ENCODE measurements at places on chromosomes 6 and 20.
A peak's percentile ranks its signal among the peaks of the same experiment; 100 is the strongest.

- DNase-seq = no peak
Observed at GRCh38 chr6:130240232-130240631, 17.5 kb upstream of the SAMD3 start.

GRCh38 chr6:41214559-41215238 lies 13.4 kb upstream of the TREML4 start:
- no peak for DNase-seq

DNA sequence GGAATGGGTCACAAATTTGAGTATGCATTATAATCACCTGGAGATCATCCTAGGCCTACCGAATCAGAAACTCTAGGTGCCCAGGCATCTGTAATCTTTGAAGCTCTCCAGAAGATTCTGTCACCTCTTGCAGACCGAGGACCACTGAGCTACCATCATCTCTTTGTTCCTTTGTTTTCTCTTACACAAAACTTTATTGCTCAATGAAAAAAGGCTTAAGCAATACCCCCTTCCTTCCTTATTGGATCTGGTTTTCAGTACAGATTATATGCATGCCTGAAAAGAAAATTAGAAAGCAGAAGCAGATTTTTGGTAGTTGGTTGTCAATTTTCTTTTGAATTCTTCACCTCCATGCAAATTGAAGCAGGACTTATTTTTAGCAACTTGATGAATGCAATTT lies 31.3 kb downstream of the STX11 start:
- DNase-seq = no peak

- DNase-seq = peak; percentile 58
Observed at GRCh38 chr20:35511814-35512420, 17.5 kb downstream of the C20orf173 start.

GRCh38 chr20:52270001-52270606 lies 78.5 kb upstream of the ZFP64 start:
- DNase-seq = no peak

GRCh38 chr6:7959453-7959852 lies 48.9 kb upstream of the TXNDC5 start:
- no peak for DNase-seq

- no peak for DNase-seq
Observed at GRCh38 chr6:131001111-131001736, 61.8 kb downstream of the EPB41L2 start.

GRCh38 chr6:39587080-39587479 lies 138.1 kb downstream of the KIF6 start:
- DNase-seq = no peak

DNA sequence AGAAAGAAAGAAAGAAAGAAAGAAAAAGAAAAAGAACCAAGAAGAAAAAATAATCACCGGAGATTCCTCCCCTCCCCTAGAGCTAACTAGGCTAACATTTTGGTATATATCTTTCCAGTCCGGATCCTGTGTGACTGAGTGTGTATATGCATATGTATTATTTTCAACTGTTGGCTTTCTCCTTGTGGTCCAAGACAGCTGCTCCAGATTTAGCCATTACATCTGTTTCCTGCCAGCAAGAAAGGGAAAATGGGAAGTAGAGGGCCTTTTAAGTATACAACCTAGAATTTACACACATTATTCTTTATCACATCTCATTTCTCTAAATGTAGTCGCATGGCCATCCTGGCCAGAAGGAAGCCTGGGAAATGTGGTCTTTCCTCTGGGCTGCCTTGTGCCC lies 15.2 kb downstream of the SLC52A3 start:
- no peak for DNase-seq

DNA sequence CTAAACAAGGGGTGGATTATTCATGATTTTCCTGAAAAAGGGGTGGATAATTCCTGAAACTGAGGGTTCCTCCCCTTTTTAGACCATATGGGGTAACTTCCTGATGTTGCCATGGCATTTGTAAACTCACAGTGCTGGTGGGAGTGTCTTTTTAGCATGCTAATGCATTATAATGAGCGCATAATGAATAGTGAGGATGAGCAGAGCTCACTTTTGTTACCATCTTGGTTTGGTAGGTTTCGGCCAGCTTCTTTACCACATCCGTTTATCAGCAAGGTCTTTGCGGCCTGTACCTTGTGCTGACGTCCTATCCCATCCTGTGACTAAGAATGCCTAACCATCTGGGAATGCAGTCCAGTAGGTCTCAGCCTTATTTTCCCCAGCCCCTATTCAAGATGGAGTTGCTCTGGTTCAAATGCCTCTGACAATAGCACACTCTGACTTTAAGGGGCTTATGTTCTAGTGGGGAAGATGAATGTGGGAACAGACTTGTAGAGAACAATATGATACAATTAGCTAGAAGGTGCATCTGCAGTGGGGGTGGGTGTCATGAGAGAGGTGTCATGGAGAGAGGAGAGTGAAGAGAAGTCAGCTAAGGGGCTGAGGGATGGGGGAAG lies 4.2 kb upstream of the GPR31 start:
- no peak for DNase-seq

GRCh38 chr6:144317736-144318135 lies 32.6 kb downstream of the UTRN start:
- no peak for DNase-seq

DNA sequence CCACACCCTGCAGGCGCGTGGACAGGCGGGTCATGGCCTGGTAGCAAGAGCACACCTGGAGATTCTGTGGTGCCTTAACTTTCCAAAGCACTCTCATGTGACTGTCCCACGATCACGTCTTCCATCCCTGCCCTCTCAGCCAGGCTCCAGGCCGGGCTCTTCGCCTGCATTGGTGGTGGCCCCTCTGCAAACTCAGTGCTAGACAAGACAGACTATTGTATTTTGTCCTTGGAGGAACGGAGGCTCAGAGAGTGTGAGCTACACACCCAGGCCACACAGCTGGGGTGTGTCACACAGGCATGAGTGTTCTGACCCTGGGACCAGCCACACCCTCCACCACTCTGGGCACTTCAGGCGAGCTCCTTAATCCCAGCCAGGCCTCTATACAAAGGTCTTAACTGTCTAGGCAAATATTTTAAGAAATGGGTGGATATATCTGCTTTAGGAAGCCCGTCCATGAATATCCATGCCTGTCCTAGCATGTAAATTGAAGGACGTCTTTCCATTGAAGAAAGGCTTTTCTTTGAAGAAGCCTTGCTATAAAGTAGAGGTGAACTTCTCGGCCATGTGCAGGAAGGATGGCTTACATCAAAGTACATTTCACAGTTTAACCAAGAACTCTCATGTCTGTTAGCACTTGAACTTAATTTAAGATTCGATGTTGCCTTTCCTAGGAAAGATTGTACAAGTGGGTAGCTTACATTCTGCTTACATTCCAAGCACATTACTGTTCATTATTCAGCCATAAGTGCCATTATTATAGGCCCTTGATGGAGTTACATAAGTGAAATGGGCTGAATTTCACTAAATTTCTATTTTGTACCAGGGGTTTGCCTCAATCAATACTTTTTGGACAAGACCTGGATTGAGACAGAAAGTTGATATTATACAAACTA lies 263.9 kb downstream of the DLL1 start:
- no peak for DNase-seq

GRCh38 chr6:80502871-80503270 lies 396.4 kb downstream of the BCKDHB start:
- no peak for DNase-seq

GRCh38 chr20:9440892-9441291 lies 73.5 kb upstream of the LAMP5 start:
- no peak for DNase-seq

- DNase-seq = no peak
Observed at GRCh38 chr20:1499528-1500420, 8.6 kb upstream of the SIRPB2 start.

GRCh38 chr20:37775200-37775599 lies 81.4 kb downstream of the CTNNBL1 start:
- no peak for DNase-seq

GRCh38 chr6:32047855-32048766 lies 9.9 kb downstream of the CYP21A2 start:
- DNase-seq = peak; percentile 54

- no peak for DNase-seq
Observed at GRCh38 chr20:14559612-14560011, 222.2 kb upstream of the FLRT3 start.

GRCh38 chr6:83884523-83884922 lies 25.0 kb downstream of the CYB5R4 start:
- DNase-seq = peak; percentile 72

DNA sequence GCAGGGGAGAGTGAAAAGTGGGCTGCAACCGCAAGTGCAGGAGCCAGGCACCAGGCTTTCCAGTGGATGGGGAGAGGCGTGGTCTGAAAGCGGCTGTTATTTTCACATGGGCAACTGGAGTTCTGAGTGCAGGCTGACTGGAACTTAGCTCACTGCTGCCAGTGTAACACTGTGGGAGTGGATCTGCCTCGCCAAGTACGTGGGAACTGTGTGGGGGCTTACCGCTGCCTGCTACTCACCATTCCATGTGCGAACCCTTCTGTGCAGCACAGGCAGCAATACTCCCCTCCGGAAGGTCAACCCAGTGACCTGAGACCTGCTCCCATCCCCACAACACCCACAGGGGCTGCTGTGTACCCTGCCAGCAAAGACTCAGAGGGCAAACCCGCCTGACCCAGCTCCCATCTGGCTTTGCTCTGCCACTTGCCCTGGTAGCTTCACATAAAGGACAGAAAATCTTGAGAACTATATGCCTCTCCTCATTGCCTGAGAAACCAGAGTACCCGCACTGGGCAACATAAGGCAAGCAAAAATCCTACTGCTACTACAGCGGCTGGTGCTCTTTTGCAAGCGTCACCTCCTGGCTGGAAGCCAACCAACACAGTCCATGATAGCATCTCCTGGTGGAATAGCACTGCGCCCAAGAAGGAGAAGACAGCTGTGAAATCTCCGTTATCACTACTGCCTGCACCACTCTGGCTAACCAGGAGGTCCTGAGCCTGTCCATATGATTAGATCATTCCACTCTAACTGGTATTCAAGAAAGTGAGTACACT lies 54.4 kb upstream of the SIRPG start:
- DNase-seq = no peak

DNA sequence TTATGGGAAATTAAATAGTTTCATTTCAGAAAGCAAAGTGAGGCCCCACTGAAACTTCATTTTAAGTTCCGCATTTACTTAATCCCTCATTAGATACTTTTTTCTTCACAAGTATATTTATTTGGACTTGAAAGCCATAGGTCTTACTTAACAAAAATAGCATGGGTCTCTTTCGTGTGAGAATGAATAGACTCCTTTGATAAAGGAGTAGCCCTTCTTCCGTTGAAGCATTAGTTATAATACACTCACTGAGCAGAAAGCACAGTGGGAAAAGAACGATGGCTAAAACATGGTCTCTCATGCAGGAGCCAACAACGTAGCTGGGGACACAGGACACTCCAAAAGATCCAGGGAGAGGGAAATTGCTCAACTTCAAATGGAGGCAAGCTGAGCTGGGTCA lies 130.4 kb downstream of the SLC23A2 start:
- no peak for DNase-seq
